ENCODE measurements at places on chromosomes 5 and 9.

DNA sequence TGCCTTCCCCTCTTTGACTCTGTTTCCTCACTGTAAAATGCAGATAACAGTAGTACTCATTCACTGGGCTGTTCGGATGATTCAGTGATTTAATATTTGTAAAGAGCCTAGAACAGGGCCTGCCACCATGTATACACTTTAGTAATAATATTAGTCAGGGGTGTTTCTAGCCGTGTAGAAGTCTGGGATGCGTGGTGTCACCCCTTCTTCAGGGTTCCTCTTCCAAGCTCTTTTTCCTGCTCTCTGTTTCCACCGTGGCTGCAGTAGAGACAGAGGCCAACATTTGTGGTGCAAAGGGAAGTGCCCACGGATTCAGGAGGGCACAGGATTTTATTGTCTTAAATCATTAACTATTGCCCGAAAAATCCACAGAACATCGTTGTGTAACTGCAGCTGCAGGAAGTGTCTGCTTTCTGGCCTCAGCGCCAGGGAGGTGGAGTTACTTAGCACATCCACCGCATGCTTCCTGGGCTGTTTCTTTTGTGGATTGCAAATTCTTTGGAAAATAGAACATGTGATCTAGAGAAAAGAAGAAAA lies 61.7 kb downstream of the TRIO start:
- DNase-seq: no peak

GRCh38 chr9:122197882-122198281 lies 30.9 kb downstream of the LHX6 start:
- no peak for DNase-seq

GRCh38 chr5:135232958-135233357 lies 166.1 kb downstream of the MACROH2A1 start:
- no peak for DNase-seq

- DNase-seq: no peak
Measured at GRCh38 chr5:10632110-10632761, 68.4 kb downstream of the ANKRD33B start.

GRCh38 chr5:109281136-109281690 lies 128.6 kb downstream of the PJA2 start:
- no peak for DNase-seq

DNA sequence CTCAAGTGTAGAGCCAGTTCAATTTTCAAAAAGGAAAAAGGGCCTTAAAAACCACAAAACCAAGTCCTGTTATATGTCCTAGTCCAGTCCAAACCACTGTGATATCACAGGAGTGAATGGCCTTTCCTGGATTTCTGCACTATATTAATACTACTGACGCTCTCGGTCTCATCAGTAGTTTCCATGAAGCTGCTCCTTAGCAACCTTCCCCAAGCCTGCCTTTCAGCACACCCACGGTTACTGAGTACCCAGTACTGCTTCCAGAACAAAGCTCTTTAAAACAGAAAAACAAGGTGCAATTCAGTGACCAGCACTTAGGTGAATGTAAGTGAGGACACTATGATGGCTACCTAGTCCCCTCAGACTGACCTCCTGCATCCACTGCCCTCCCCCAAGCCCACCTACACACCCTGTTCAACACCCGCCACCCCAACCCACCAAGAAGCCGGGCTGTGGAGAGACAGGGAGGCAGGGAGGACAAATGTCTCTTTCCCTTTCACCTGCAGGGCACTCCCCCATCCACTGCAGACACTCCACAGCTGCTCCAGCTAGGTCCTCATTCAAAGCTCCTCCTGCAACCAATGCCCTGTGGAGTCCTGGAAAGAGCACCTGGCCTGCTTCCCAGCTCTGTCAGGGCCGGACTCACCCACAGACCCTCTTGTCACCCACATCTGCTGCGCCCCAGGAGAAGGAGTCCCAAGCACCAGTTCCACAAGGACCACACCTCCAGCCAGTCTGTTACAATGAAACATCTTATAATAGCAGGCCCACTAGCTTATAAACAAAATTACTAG lies 25.9 kb downstream of the PSMB7 start:
- DNase-seq: no peak

DNA sequence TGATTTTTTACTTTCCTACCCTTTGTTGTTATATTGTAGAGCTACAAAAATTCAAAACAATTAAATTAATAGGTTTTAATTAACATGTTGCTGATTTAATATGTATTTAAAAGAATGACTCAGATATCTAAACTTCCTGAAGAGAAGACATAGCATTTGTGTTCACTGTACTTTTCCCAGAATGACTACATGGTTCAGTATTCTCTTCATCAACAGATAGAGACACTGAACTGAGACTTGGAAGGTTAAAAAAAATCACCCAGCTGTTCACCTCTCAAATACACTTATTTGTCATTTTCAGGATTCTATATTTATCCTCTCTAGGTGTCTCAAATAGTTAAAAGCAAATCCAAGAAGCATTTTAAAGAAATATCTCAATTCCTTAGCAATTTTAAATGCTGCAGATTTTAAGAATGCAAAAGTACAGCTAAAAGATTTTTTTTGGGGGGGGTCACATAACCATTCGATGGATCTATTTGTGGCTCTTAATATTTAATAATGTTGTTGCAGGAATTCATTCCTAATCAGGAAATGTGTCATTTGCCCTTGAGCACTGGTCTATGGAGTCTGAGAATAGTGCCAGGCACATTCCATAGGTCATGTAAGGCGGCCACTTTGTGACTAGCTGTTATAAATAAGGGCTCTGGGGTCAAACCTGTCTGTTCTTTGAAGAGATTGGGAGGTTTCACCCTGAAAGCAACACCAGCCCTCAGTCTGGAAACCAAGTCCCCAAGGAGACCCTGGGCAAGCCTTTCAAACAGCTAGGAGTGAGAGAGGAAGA lies 463.1 kb downstream of the NR2F1-AS1 start:
- no peak for DNase-seq

DNA sequence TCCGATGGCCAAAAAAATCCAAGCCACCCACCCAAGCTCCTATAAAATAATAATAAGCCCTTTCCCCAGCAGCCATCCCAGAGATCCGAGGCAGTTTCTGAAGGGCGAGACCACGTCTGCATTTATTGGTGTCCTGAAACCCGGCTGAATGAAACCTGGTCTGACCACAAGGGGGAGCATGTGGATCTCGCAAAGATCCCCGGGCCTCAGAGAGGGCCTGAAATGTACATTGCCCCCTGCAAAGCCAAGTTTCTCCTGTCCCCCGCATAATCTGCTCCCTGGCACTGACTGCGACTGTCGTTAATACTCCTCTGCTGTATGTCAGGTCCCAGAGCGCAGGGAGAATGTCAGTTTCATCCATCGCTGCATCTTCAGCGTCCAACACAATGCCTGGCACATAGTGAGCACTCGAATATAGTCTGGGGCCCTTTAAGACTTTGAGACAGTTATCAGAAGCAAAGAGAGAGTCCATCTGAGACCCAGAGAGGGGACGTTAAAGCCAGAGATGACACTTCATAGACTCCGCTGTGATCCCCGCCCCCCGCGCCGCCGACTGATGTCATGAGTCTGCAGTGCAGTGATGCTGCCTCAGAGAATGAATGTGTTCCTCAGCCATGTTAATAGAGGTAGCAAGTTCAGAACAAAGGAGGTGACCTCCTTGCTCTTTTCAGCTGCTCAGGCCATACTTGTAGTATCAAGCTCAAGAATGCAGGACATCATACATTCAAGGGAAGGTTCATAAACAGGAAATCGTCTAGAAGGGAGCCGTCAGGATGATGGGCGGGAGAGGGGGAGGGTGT lies 74.5 kb upstream of the BARHL1 start:
- peak; percentile 62 for DNase-seq

DNA sequence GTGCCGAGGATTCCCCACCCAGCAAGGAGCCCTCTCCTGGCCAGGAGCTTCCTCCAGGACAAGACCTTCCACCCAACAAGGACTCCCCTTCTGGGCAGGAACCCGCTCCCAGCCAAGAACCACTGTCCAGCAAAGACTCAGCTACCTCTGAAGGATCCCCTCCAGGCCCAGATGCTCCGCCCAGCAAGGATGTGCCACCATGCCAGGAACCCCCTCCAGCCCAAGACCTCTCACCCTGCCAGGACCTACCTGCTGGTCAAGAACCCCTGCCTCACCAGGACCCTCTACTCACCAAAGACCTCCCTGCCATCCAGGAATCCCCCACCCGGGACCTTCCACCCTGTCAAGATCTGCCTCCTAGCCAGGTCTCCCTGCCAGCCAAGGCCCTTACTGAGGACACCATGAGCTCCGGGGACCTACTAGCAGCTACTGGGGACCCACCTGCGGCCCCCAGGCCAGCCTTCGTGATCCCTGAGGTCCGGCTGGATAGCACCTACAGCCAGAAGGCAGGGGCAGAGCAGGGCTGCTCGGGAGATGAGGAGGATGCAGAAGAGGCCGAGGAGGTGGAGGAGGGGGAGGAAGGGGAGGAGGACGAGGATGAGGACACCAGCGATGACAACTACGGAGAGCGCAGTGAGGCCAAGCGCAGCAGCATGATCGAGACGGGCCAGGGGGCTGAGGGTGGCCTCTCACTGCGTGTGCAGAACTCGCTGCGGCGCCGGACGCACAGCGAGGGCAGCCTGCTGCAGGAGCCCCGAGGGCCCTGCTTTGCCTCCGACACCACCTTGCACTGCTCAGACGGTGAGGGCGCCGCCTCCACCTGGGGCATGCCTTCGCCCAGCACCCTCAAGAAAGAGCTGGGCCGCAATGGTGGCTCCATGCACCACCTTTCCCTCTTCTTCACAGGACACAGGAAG lies 120.2 kb downstream of the RGS3 start:
- no peak for DNase-seq

GRCh38 chr9:84349671-84350070 lies 9.1 kb upstream of the SLC28A3 start:
- DNase-seq: no peak

- DNase-seq: no peak
Measured at GRCh38 chr5:108003178-108003577, 332.4 kb upstream of the EFNA5 start.

GRCh38 chr9:20255052-20255451 lies 367.2 kb downstream of the MLLT3 start:
- DNase-seq: no peak

- DNase-seq: no peak
Measured at GRCh38 chr5:39826051-39826450, 401.3 kb upstream of the DAB2 start.

- no peak for DNase-seq
Measured at GRCh38 chr9:36025746-36026145, 11.0 kb upstream of the RECK start.

GRCh38 chr9:27019589-27019988 lies 14.1 kb upstream of the LRRC19 start:
- DNase-seq: no peak

- DNase-seq: no peak
Measured at GRCh38 chr9:91809581-91810285, 140.3 kb downstream of the ROR2 start.

All from activated CD4-positive, alpha-beta T cell treated with anti-CD3 and anti-CD28 coated beads, Interleukin-2, amount 50 U/mL, for 1 hour (primary cell).